ENCODE measurements at places on chromosomes 16 and 17.

GRCh38 chr16:68264128-68265077, at the start of gene SLC7A6:
Gene SLC7A6, plus strand, starts transcription at chr16:68264526. Its CDS starts 10,201 bp downstream, at chr16:68274727.
- no peak for DNase-seq

GRCh38 chr17:78992542-78993212, 13.0 kb upstream of the LGALS3BP start:
- DNase-seq, result no peak

GRCh38 chr17:21214777-21215541, 998 bp upstream of the TMEM11 start:
- no peak for DNase-seq

DNA sequence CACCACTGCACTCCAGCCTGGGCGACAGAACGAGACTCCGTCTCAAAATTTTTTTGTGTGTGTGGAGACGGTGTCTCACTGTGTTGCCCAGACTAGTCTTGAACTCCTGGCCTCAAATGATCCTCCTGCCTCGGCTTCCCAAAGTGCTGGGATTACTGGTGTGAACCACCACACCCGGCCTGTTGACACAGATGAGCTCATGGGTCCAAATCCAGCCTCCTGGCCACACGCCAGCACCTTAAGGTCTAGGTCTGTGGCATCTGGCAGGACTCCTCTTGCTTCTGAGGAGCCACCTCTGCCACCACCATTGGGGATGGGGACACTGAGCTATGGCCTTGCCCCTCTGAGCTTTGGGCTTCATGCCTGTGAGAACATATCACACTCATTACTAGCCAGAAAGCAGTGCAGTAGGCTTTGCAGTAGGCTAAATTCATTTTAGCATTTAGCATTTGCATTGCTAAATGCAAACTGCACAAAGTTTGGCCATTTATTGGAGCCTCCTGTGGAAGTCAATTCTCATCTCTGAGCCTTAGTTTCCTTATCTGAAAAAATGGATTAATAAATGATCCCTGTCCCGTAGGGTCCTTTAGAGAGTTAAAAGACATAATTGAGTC, 5.5 kb upstream of the CDIPT start:
- no peak for DNase-seq

DNA sequence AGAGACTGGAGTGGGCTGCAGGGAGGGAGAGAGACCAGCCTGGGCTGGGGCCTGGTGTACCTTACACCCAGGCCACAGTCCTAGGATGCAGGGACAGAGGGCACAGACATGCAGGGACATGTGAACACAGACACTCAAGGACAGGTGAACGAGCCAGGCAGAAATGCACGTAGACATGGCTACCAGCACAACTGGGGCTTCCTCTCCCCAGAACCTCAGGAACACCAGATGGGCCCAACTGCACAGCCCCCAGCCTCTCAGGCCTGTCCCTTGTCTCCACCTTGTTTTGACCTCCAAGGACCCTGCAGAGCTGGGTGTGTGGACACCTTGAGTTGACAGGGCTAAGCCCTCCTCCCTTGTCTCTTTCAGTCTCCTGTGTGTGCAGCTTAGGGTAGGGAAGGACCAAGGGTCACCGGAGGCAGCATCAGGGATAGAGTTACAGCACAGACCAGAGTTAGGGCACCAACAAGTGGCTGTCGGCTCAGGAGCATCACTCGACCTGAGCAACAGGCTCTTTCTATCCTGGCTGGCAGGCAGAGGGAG, 9.2 kb downstream of the SEZ6 start:
- no peak for DNase-seq
